GM12878 (cell line): ENCODE measurements at places on chromosomes 11 and 22. TPM values are rescaled to one million over a fixed set of nuclear protein-coding genes. Genes with fewer than 3 reads are reported as not detected.

DNA sequence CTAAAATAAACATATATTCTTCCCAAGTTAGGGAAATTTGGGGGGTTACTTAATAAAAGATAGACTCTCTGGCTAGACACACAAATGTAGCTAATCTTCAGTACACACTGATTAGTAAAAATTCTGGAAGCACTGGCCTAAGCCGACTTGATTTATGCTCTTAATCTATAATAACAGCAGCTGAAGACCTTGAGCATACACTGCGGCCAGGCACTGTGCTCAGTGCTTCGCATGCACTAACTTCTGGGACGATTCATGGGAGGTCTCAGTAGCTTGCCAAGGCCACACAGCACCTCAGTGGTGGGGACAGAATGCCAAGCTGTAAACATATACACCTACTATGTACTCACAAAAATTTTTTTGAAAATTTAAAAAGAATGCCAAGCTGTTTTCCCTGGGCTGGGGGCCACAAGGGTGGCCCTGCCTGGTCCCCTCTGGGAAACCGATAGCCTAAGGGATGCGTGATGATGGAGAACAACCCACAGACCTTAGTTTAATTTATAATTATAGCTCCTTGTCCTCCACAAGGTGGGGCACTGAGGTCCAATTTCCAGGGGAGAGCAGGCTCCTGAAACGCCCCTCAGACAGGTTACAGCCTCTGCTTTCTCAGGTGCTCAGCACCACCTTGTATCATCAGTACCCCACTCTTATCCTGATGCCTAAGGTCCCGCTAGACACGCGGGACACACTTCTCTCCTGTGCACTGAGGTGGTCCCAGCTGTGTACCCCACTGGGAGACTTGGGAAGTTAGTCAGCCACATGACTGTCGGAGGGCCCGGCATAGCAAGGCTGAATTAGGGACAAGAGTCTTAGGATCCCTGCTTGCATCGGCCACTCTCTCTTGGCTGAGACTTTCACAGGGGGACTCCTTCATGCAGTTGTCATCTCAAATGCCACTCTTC is 20.1 kb downstream of the SERPIND1 start:
- no peak for DNase-seq

GRCh38 chr11:8342821-8343681 is 79.4 kb upstream of the LMO1 start:
- DNase-seq, result peak; percentile 49

- DNase-seq, result peak; percentile 21
These were observed 247.6 kb downstream of the CADM1 start for GRCh38 chr11:115256397-115257197.

GRCh38 chr22:46035742-46036557 is 59.0 kb upstream of the WNT7B start:
- peak; percentile 85 for DNase-seq

DNA sequence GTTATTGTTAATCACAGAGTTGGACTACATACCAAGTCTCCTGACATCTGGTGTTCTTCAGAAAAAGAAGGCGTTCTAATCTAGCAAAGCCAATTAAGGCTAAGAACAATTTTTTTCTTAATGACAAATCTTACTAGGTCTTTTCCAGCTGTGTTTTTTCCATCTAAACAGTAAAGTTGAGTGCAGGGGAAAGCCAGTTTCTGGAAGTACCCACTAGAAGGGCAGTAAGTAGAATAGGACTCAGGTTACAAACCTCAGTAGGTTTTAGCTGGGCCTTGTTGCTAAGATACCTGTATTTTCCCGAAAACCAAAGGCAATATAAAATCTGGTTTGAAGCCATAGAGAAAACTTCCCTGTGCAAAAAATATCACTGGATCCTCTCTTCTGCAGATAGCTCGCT is 351.9 kb downstream of the ETS1 start:
- no peak for DNase-seq

GRCh38 chr11:112453601-112454577 is 193.2 kb upstream of the PLET1 start:
- no peak for DNase-seq

DNA sequence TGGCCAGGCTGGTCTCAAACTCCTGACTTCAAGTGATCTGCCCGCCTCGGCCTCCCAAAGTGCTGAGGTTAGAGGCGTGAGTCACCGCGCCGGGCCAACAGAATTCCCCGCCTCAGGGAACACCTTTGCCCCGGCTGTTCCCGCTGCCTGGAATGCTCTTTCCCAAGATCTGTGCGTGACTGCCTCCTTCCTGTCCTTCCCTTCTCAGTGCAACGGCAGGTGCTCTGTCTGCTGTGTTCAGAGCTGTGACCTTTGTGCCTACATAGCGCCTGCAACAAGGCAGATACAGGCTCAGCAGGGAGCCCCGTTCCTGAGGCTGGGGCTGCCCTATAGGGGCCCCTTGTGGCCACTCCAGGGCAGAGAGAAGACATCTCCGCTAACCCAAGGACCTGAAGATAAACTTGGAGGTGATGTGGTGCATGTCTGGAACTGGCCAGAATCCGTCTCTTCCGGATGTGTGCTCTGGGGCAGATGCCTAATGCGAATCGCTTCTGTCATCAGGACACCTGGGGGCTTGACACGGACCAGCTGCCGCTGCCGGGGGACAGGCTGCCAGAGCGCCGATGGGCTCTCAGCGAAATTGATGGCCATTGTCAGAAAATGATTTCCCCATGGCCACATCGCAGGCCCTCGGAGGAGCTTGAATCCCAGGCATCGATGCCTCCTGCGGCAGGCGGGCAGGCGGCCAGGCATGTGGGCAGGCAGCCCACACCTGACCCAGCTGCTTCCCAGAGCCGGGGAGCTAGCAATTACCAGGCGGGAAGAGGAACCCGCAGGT is 43.5 kb upstream of the TCF20 start:
- DNase-seq, result no peak

The MUC5AC gene
- polyA plus RNA-seq, result 0.01 TPM in 1 of 2 replicates, not detected in the other
